Activated T-helper 2 cell treated with anti-CD3 and anti-CD28 coated beads, Interferon-gamma antibody, Interleukin-2, Interleukin-4, amounts not matched to agents 10 μg/mL and 5 μg/mL and 100 μg/mL, durations not matched to agents 14 hours and 24 hours and 36 hours (primary cell): ENCODE measurements at places on chromosomes 1 and 21.

DNA sequence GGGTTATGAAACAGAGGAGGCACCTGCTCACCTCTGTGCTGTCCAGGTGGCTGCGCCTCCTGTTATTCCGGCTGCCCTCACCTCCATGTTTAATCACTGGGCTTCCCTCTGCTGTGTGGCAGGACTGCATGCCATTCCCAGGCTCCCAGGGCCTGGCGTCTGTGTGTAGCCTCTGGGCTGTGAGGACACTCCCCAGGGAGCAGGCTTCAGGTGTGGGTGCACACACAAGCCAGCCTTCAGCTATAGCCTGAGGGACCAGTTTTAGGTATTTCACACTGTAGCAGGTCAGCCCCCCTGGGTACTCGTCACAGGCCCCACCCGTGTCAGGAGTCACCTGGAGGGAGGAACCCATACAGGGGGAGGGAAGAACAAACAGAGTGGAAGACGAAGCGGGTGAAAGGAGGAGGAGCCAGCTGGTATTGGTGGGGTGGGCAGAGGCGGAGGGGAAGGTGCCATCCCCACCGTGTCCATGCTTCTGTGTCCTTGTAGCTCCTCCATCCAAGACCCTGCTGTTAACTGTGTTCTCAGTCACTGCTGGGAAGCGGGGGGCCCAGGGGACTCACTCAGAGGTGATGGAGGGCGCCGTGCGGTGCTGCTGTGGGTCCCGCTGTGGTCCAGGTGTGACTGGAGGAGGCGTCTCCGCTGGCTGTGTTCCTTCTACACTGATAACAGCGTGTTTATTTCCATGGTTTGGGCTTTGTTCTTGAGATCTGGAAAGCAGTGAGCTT lies 158.6 kb downstream of the PGBD5 start:
- DNase-seq, result no peak

GRCh38 chr1:211738096-211738690 lies 62.8 kb upstream of the NEK2 start:
- DNase-seq, result no peak

GRCh38 chr1:167529829-167530474 lies 11.6 kb upstream of the CD247 start:
- no peak for DNase-seq

DNA sequence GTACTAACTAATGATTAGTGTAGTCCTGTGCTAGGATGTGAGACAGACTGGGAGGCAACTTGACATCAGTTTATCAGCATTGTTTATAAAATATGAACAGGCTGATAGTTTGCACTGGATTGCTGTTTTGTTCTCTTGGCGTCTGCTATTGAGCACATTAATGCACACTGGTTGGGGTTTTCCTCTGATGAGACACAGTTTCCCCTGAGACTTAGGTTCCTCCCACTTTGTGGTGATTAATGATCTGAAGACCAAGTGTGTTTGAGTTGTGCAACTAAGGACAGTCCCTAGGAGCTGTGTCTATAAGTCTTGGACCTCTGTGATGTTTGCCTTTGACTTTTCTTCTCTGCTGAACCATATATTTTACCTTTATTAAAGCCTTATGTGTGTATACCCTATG lies 1015.4 kb downstream of the AMY1C start:
- DNase-seq, result no peak

- DNase-seq, result no peak
Observed at GRCh38 chr1:99782397-99782796, 16.0 kb upstream of the FRRS1 start.

- DNase-seq, result no peak
Observed at GRCh38 chr1:168410464-168410863, 129.8 kb downstream of the TBX19 start.

DNA sequence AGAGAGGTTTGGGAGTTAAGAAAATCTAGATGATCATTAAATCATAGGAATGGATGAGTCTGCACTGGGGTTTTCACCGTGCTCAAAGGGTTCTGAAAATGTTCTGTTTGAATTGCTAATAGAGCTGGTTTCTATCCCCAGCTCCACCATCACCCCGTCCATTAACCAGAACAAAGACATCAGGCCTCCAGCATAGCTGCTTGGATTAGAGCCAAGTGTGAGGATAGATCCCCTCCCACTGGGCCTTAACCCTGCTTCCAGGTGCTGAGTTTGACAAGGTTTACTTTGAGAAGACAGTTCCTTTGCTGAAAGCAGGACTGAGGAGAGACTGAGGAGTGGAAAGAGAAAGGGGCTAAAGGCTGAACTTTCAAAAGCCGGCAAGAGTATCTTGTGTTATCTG lies 48.3 kb downstream of the MPZL1 start:
- no peak for DNase-seq

GRCh38 chr1:116288201-116288598 lies 84.8 kb upstream of the ATP1A1 start:
- no peak for DNase-seq

GRCh38 chr1:230065161-230065560 lies 1.9 kb upstream of the GALNT2 start:
- no peak for DNase-seq

- no peak for DNase-seq
Observed at GRCh38 chr21:27078915-27079314, 112.0 kb upstream of the ADAMTS5 start.

GRCh38 chr21:43913928-43914327 lies 48.9 kb downstream of the AGPAT3 start:
- no peak for DNase-seq

- no peak for DNase-seq
Observed at GRCh38 chr1:155892796-155893195, 18.4 kb downstream of the RIT1 start.

DNA sequence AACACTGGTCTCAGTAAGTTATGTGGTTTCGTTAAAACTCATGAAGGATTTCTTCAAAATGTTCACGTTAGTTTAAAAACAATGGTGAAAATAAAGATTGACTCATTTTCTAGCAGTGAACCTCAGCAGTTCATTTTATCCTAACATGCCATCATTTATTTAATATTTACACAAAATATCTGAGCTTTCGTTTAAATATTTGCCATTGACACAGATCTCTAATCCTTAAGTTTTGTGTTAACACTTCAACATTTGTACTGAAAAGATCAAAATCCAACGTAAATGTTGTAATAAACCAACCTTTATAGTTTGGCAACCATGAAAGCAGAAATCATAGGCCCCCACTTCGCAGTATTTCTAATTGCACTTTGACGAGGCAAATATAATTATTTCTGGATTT lies 1129.5 kb downstream of the PLA2G4A start:
- no peak for DNase-seq

DNA sequence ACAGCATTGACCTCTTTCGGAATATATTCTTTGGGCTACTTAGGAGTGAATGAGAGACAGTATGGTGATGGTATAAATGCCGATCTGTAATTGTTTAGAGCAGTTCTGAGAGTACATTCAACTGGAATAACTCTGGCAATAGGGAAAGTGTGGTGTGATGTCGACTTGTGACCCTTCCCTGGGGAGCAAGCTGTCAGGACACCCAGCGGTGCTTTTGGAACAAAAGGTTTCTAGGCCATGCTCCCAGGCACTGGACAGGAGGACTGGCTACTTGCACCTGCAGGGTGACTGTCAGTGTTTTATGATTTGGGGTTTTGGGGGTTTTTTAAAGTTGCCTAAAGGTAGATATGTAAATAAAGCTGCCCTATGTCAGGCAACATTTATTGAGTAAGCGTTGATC lies 50.9 kb downstream of the MACO1 start:
- DNase-seq, result no peak

- DNase-seq, result no peak
Observed at GRCh38 chr1:233240371-233240770, 55.2 kb downstream of the PCNX2 start.

- DNase-seq, result no peak
Observed at GRCh38 chr1:183588827-183589226, 1.4 kb downstream of the NCF2 start.

DNA sequence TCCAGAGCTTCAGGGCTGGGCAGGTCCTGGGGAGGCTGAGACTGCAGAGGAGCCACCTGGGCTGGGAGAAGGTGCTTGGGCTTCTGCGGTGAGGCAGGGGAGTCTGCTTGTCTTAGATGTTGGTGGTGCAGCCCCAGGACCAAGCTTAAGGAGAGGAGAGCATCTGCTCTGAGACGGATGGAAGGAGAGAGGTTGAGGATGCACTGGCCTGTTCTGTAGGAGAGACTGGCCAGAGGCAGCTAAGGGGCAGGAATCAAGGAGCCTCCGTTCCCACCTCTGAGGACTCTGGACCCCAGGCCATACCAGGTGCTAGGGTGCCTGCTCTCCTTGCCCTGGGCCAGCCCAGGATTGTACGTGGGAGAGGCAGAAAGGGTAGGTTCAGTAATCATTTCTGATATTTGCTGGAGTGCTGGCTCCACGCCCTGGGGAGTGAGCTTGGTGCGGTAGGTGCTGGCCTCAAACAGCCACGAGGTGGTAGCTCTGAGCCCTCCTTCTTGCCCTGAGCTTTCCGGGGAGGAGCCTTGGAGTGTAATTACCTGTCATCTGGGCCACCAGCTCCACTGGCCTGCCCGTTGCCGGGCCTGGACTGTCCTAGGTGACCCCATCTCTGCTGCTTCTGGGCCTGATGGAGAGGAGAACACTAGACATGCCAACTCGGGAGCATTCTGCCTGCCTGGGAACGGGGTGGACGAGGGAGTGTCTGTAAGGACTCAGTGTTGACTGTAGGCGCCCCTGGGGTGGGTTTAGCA lies 9.3 kb downstream of the MYBPH start:
- no peak for DNase-seq

DNA sequence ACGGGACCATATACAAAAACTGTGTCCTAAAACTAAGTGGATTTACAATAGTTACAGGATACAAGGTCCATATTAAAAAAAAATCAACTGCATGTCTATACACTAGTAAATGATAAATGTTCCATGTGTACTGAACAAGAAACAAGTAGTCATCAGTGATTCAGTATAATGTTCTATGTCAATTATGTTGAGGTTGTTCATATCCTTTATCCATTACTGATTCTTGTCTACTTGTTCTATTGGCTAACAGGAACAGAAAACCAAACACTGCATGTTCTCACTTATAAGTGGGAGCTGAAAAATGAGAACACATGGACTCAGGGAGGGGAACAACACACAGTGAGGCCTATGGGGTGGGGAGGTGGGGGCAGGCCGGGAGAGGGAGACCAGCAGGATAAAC lies 90.5 kb downstream of the CDC42BPA start:
- no peak for DNase-seq

GRCh38 chr1:2374252-2375155 lies 16.9 kb downstream of the MORN1 start:
- no peak for DNase-seq

DNA sequence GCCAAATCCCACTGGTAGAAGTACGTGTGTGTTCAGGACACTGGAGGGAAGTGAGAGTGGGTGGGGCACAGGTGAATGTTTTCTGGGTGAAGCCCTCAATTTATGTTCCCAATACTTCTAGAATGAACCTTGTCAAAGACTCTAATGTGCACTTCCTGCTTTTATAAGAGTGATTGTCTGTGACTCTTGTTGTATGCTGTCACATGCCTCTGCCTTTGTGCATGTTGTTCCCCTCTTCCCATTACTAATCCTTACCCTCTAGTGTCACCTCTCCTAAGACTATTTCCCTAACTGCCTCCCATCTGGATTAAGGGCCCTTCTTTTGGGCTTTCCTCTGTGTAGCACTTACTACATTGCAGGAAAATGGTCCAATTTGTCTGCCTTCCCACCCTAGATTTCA lies 2.5 kb upstream of the LINGO4 start:
- DNase-seq, result no peak

DNA sequence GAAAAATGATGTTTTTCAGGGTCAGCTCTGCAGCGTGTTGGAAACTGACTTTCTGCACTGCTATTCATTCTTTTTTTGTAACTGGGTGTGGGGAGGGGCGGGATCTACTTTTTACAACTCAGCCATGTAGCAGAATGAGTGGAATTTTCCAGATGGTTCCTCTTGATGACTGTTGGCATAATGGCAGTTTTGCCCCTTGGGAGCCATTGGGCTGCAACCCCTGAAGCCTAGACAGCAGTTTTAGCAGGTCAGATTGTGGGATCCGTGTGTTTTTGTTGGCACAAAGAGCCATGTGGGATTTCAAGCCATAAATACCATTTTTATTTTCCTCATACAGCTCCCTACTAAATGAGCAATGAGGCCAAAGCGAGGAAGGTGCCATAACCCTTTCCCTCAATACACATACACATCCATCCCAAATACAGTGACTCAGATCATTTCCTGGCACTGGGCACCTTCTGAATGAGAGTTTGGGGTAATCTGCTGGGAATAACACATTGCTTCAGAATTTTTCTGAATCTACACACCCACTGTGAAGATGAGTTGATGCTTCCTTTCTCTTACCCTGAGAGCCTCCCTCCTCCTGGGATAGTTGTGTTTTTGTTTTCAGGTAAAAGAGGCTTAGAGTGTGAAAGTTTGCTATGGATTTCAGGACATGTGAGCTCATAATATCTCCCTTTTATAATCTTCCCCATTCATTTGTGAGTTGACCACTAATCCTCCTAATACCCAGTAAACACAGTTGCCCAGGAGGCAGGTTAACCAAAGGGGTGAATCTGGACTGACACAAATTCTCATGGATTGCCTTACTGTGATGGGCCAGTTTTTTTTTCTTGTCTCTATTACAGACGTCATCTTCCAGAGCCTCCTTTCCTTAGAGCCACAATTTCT lies 13.1 kb downstream of the S100A10 start:
- DNase-seq, result no peak

DNA sequence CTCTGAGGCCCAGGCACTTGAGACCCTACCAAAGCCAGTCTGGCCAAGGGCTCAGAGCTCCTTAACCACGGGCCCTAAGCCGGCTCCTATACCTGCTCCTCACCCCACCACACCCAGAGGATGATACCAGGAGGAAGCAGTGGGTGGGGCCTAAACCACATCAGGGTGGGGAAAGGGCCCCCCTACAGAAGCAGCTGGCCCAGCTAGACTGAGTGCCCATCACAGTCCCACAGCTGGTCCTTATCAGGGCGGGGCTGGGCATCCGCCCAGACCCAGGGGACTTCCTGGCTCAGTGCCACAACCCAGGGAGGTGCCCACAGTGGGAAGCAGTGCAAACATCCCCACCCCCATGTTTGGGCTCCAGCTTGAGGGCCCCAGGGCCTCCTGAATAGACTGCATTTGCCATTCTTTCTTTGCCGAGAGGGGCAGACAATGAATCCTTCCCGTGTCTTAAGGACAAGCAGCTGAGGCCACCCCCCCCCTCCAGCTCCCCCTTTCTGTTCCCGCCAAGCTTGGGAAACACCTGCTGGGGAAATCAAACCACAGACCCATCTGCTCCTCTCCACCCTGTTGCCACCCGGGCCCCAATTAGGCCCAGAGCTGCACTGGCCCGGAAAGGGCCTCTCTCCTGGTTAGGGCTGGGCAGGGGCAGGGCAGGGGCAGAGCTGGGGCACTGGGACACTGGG lies 6.2 kb downstream of the E2F2 start:
- no peak for DNase-seq

DNA sequence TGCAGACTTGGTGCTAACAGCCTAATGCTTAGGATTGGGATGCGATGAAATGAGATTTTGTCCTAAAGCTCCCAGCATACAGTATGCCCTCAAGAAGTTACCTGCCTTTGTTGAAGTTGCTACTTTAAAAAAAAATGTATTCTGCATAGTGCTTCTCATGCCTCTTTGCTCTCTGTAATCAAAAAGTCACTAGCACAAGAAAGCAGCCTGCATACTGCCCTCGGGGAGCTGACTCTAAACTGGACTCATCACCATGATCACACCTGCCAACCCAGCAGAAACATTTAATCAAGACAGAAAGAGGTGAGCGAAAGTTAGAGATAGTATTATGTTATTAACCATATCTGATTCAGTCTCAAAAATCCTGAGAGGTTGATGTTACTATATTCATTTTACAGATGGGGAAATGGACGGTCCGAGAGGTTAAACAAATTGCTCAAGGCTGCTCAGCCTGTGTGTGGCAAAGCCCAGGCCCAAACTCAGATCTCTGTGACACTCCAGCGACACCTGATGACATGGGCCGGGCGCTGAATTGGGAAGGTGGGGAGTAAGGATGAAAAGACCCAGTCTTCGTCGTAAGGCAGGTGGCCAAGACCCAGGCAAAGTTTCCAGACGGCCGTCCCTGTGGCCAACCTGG lies 1.1 kb downstream of the BATF3 start:
- DNase-seq, result no peak
